ENCODE measurements at places on chromosomes 2 and 18.

DNA sequence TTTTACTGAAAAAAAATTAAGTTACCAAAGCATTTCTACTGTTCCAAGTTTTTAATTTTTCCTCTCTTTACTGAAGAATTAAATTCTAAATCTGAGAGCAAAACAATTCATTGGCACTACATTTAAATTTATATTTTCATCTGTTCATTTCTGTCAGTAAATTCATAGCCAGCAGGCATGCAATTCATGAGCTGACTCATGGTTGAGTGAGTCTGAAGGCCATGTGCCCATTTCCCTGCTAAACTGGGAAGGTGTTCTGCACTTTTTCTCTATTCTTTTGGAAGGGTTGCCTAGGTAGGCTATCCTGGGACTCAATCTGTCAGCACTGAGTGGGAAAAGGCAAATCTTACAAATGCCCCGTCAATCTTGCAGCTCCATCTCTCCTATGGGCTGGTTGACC is 88.7 kb downstream of the KLHL14 start:
- DNase-seq: no peak

DNA sequence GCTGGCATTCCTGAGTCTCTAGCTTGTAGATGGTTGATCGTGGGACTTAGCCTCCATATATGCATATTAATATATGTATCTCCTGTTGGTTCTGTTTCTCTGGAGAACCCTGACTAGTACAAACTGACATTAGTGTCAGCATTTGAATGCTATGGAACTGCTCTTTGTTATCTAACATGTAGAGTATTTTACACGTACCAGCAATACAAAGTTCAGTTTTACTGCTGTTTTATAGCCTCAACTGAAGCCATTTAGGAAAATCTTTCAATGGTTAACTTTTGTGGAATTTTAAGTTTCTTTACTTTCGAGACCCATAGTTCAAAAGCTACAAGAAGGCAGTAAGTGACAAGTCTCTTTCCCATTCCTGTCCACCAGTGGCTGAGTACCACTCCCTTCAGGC is 418.4 kb downstream of the NUP35 start:
- DNase-seq: no peak

DNA sequence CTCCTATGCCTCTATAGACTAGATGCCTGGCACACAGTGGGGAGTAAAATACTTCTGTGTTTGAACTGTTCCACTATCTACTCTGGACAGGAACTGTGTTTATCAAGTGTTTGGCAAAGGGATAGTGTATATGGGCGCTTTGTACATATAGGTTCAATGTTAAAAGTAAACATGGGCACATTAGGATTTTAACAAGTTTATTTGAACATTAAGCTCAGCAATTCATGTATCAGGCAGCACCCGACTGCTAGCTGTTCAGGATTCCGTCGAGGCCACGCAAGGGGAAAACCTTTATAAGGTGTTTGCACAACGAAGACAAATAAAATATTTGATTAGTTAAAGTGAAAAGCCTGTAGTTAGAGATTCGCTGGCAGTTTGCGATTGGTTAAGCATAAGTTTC is 43.4 kb upstream of the ROCK2 start:
- DNase-seq: no peak

- no peak for DNase-seq
These were observed 89.0 kb upstream of the PPP1CB start for GRCh38 chr2:28662468-28663181.

GRCh38 chr2:186518291-186518690 is 32.2 kb downstream of the ZC3H15 start:
- no peak for DNase-seq

DNA sequence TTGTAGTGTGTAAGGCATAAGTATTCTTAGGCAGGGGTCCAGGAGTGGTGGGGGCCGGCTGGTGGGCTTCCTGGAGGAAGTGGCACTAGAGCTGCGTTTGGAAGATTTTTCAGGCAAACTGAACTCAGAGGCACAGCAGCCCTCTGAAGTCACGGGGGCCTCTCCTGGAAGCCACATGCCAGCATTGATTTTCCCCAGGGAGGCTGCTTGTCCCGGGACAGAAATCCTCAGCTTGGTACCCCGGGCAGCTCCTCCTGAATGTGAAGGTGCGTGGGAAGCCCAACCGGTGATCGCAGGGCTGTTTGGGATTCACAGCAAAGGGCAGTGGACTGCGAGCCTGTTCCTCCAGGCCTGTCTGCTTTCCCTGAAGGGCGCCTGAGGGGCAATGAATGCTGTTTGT is 1.6 kb upstream of the PDIA6 start:
- DNase-seq: no peak

DNA sequence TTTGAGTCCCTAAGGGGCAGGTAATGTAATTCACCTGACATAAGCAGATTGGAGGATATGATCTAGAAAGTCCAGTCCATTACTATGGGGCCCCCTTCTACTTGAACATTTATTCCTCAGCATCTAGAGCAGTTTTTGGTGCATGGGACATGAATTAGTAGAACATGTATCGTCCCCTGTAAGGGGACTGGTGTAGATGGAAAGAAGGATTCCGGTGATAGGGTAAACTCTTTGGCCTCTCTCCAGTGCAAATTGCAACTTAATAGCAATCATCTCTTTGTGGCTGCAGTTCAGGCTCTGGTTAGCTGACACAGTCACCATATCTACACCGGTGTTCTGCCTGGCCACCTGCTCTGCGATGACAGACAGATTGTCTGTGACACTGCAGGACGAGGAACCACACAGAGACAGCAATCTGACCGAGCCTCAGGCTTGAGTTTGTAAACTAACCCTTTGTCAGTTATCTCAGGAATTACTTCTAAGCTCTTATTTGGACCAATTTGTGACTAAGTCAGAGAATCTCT is 6.4 kb upstream of the SLC8A1 start:
- no peak for DNase-seq

DNA sequence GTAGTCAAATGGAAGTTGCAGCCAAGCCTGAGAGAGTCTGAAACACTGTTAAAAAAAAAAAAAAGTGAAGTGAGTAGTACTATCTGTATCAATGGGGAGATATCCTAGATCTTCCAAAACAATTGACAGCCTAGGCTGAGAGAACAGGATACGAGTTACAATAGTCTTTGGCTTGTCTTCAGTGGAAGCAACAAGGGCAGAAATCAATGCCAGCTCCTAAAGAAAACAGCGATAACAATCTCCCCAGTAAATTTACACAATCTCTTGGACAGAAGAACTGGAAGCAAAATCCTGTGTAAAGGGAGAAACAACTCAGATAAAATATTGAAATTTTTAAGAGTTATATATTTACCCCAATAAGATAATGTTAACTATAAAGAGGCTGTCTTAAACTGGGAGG is 508.7 kb downstream of the LRRTM4 start:
- no peak for DNase-seq

- no peak for DNase-seq
These were observed 14.9 kb upstream of the ITM2C start for GRCh38 chr2:230849633-230850357.

GRCh38 chr18:35411625-35412351 is 34.7 kb upstream of the ZNF396 start:
- DNase-seq: no peak

GRCh38 chr2:142065700-142066099 is 65.1 kb downstream of the LRP1B start:
- DNase-seq: no peak

- DNase-seq: no peak
These were observed 25.7 kb upstream of the B3GNT7 start for GRCh38 chr2:231369580-231370428.

DNA sequence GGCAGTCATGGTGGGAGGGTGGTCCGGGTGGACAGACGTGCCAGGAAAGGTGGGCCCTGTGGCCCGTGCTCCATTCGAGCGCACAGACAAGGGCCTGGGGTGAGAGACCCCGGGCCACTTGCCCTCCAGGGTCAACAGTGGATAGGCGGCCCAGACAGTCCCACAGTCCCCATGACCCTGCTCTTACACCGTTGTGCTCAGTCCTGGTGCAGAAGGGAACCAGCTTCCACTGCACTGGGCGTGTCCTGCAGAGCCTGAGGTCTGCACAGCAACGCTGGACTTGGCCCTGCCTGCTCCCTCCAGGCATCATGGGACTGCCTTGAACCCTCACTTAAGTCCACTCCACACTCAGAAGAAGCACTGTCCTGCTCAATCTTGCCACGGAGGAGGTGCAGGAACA is 52.0 kb downstream of the PXDN start:
- no peak for DNase-seq

DNA sequence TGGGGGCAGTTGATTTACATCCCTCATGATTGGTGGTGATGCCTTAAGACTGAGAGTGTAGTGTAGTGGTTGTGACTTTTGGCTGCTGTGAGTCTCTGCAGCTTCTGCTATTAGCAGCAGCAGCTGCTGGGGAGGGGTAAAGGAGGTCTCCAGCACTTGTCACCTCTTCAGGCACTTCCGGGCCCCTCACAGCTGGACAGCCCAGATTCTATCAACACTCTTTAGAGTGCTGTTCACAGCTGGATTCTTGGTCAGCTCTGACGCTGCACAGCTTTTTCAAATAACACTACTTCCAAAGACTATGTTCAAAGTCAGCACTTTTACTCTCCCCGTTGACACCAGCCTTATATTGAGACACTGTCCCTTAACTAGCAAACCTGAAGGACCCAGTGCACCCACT is 396.0 kb downstream of the MEIS1 start:
- no peak for DNase-seq

GRCh38 chr2:54760310-54760709 is 36.8 kb downstream of the EML6 start:
- DNase-seq: no peak

DNA sequence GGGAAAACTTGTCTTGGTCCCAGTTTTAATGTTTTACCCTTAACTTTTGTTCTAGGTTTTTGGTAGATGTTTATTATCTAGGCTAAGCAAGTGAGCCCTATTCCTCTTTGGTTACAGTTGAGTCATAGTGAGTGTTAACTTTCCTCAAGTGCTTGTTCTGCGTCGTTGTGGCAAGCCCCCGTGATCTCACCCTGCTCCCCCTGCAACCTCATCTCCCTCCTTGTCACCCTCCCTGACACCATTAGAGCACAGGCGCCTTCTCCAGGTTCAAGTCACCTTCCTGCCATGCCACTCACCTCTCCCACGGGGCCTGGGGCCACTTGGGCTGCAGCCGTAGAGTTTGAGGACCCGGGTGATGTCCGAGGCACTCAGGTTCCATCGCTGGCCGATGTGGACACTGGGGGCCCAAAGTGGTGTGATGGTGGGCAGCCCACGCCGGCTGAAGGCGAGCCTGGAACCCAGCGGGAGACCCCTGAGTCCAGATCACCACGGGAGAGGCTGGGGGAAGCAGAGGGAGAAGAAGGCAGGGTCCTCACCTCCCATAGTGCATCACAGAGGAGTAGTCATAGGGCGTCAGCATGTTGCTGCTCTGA is 8.7 kb downstream of the ASTL start:
- DNase-seq: no peak

GRCh38 chr2:188142088-188142487 is 149.6 kb upstream of the GULP1 start:
- DNase-seq: no peak

GRCh38 chr18:58125183-58125582 is 81.2 kb downstream of the NEDD4L start:
- DNase-seq: no peak

GRCh38 chr2:179692610-179693009 is 168.8 kb downstream of the ZNF385B start:
- no peak for DNase-seq

GRCh38 chr2:106638043-106638442 is 150.9 kb downstream of the CD8B2 start:
- DNase-seq: no peak

DNA sequence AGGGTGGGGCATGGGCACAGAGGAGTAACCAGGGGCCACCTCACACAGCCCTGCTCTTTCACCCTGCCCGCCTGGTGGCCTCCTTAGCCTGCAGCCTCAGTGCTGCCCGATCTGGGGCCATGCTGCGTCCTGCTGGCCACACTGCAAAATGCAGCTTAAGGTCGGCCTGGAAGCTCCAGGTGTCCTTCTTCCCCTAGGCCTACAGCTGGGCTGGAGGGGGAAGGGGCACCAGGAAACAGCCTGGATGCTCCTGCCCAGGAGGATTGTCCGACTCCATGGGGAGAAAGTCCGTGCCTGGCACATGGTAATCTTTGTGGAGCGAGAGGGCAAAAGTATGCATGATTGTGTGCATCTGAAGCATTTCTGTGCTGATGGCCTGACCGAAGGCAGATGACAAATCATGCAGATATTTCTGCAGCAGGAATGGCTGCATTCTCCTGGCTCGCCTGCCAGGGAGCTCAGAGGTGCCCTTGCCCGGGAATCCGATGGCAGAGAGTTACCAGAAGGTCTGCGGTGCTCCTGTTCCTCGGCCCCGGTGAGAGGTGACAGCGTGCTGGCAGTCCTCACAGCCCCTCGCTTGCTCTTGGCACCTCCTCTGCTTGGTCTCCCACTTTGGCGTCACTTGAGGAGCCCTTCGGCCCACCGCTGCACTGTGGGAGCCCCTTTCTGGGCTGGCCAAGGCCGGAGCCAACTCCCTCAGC is 12.8 kb upstream of the ALPP start:
- no peak for DNase-seq

GRCh38 chr2:162749456-162749855 is 89.1 kb downstream of the KCNH7 start:
- no peak for DNase-seq

- no peak for DNase-seq
These were observed 4.9 kb downstream of the DAW1 start for GRCh38 chr2:227876300-227876801.

GRCh38 chr2:227877421-227878310 is 6.2 kb downstream of the DAW1 start:
- DNase-seq: no peak

- DNase-seq: no peak
These were observed 83.1 kb downstream of the EPAS1 start for GRCh38 chr2:46380038-46380940.

- DNase-seq: no peak
These were observed 18.6 kb downstream of the GAREM2 start for GRCh38 chr2:26191316-26192159.

DNA sequence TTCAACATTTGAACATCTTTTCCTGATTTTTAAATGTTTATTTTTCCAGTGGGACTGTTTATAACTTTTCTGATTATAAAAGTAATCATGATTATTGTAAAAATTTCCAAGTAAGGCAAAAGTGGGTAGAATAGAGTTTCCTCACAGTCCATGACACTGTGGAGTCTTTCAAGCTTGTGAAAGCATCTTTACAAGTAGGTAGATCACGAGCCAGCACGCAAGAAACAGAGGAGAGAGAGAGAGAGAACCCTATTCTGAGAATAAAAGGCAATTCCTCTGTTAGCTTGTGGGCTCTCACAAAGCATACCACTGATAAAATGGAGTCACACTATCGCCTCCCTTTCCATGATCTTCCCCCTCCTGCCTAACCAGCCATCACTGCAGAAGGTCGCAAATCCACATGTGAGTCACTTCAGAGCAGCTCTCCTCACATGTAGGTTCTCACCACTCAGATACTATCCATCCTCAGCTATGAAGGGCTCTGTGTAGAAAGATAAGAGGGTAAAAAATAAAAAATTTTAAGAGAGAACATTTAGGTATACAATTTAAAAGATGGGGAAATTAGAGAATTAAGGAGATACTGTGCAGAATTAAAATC is 40.3 kb downstream of the AAK1 start:
- no peak for DNase-seq

- no peak for DNase-seq
These were observed 121.9 kb downstream of the SMAD7 start for GRCh38 chr18:48828691-48829442.

- no peak for DNase-seq
These were observed 46.8 kb upstream of the PPM1B start for GRCh38 chr2:44121899-44122298.

Data from AG04449 (cell line).